Fibroblast of gingiva (primary cell): ENCODE measurements at places on chromosomes 2 and 18.

- DNase-seq = peak; percentile 82
Measured at GRCh38 chr18:69817335-69817940, 130.2 kb downstream of the CD226 start.

GRCh38 chr18:24346254-24346653, 51.4 kb downstream of the OSBPL1A start:
- no peak for DNase-seq

- no peak for DNase-seq
Measured at GRCh38 chr2:172429301-172429968, 2.0 kb downstream of the ITGA6 start.

- DNase-seq = no peak
Measured at GRCh38 chr2:129575431-129575830, 404.0 kb upstream of the RAB6C start.

DNA sequence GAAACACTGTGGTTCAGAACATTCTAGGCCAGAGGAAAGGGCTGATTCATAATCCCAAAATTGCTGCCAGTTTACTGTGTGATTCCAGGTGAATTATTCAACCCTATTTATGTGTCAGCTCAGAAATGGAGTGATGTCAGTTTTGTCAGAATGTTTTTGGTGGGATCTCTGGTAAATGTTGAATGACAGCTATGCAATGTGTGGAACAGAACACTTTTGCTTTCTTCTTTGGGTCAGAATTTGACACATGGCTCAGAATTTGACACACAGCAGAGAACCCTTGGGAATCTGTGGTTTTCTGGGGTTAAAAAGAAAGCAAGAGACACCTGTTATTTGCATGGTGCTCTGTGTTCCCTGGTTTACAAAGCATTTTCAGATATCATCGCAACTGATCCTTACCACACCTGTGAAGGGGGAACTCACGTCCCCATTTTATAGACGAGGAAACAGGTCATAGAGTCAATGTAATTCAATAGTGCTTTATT, 1.6 kb upstream of the MTA3 start:
- no peak for DNase-seq

DNA sequence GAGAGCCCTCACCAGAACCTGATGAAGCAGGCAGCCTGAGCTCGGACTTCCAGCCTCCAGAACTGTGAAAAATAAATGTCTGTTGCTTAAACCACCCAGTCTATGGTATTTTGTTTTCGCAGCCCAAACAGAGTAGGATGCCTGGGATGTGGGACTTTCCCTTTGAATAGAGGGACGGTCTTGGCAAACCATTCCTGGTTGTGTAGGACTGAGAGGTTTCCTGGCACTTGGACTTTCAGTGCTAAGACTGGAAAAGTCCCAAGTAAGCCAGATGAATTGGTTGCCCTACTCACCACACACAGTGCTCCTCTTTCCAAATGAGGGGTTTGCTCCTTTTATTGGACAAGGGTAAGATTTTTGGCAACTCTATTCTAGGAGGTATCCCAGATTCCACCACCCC, 46.8 kb upstream of the ACMSD start:
- DNase-seq = no peak

GRCh38 chr2:4340536-4340935, 637.2 kb downstream of the DCDC2C start:
- no peak for DNase-seq

GRCh38 chr2:174752403-174753037, 11.8 kb downstream of the CHRNA1 start:
- no peak for DNase-seq

DNA sequence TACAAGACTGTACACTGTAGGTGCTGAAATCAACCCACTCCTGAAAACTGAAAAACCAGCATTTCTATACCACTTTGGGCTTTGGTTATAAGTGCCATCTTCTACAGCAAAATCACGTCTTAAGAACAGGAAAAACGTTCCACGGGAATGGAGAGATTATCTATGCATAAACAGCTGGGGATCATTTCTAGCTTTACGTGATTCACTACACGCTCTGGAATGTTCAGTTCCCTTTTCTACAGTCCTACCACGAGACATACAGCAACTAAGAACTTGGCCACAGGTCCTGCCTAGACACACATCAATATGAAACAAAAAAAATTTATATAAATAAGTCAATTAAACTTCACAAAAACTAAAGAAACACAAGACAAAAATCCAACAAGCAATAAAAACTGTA, 3.6 kb downstream of the CXCR4 start:
- no peak for DNase-seq

DNA sequence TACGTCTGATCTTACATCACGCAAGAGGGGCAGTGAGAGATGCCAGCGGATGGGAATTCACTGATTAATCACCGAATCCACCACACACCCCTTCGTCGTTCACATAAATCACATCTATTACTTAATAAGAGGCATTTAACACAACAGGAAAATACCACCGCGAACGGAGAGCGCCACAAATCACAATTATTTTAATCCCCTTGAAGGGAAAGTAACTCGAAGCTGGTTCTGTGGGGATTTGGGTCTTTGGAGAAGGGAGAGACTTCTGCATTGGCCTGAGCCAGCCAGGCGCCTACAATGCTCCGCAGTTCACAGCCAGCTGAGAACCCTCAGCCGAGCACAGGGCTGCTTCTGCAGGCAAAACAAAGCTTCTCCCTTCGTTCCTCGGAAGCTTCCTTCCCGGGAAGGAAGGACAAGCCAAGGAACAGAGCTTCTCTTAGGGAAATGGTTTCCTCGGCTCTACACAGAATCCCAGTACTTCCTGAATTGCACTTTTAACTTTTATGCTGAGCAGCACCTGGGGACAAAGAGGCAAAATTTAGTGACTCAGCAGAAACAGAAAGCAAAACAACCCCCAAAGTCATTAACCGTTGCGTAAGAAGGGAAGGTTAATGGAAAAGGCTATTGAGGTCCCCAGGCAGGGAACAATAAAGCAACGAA, at the start of gene LRP1B:
Gene LRP1B (minus strand): TSS at position 7 of the 660 bp plus-strand sequence. CDS start 287 bp downstream, outside the sequence.
- DNase-seq = peak; percentile 31

DNA sequence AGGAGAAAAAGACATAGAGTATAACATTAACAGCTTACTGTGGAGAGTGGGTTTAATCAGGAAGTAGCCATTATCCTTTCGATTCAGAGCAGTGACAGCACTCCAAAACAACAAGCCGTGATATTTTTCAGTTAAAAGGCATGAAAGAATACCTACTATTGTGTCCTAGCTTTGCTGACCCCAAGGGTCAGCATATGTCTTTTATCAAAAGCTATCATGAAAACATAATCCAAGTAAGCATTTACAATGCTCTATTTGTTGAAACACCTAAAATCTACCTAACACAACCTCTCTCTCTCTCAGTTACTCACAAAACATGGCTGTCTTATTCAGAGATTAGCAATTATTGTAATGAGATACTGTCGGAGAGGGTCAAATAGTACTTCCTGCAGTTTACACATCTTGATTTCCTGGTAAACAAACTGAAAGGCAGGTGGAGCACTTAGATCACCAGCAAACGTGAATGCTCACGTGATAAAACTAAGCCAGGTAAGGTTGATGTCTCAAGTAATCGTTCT, 100.0 kb downstream of the BAZ2B start:
- no peak for DNase-seq
